ENCODE measurements at places on chromosomes 1 and 21.

DNA sequence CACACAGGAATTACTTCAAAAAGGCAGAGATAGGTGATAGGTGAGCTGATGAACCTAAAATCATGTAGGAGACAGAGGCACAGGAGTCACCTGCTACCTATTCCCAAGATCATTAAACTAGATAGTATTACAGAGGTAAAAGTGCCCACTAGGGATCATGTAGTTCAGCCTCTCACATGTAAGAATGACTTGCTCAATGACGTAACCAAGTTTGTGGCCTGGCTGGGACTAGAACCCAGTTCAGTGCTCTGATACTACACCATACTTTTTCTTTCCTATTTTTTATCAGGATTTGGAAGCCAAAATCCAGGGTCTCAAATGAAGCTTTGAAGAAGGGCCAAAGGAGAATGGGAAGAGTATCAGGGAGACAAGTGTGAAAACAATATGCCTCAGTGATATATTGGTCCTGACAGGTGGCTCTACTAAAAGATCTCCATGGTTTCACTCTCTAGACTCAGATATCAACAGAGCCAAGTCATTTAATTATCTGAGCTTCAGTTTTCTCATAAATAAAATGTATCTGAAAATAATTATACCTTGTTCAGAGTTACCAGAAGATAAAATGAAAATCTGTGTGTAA is 87.3 kb upstream of the SLFNL1 start:
- no peak for DNase-seq

DNA sequence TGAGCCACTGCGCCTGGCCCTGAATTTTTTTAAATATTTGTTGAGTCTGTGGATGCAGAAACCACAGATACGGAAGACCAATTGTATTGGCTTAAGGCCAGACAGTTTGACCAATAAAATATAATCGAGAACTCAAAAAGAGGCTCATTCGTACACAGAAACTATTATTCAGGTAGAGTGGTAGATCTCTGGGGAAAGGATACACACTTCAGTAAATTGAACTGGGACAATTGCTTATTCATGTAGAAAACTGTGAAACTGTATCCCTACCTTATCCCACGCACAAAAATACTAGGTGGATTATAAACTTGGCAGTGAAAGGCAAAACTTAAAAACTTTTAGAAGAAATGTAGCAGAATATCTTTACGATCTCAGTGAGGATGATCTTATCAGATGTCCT is 25.0 kb upstream of the SHE start:
- no peak for DNase-seq

GRCh38 chr1:224767031-224767430 is 150.9 kb downstream of the CNIH3 start:
- DNase-seq, result no peak

- DNase-seq, result no peak
Observed at GRCh38 chr1:116690849-116691406, 23.4 kb upstream of the IGSF3 start.

GRCh38 chr1:78035121-78035520 is 10.6 kb upstream of the GIPC2 start:
- DNase-seq, result no peak

DNA sequence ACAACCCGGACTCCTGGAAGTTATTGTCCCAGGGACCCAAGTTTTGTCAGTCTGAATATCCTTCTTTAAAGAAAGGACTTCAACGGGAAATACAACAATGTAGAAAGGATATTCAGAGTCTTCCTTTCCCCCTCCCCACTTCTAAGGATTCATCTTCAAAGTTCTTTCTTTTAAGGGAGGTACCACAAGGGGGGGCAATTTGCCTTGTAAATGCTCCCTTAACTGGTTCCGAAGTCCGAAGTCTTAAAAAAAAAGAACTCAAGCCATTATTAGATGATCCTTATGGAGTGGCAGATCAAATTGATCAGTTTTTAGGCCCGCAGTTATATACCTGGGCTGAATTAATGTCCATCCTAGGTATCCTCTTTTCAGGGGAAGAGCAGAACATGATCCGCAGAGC is 47.0 kb downstream of the SERINC2 start:
- no peak for DNase-seq

DNA sequence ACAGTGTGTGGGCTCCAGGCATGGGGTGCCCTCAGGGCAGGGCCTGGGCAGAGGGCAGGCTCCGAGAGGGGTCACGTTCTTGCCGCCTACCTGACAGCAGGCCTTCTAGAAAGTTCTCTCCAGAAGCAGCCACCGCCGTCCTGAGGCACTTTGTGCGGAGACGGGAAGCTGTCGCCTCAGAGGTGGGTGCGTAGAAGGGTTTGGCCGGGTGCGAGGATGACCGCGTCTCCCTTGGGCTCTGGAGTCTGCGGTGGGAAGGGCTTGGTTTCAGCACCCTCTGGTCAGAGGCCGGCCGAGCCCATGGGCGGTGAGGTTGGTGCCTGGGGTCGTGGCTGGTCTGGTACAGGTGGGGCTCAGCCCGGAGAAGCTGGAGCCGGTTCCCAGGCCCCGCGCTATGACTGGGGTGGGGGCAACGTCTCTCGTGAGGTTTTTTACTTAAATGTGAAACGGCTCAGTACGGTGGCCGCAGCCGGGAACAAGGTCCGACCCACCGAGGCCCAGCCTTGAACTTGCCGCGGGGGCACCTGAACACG is 10.1 kb upstream of the TTLL10 start:
- no peak for DNase-seq

GRCh38 chr1:225201447-225201846 is 226.4 kb downstream of the LBR start:
- no peak for DNase-seq

DNA sequence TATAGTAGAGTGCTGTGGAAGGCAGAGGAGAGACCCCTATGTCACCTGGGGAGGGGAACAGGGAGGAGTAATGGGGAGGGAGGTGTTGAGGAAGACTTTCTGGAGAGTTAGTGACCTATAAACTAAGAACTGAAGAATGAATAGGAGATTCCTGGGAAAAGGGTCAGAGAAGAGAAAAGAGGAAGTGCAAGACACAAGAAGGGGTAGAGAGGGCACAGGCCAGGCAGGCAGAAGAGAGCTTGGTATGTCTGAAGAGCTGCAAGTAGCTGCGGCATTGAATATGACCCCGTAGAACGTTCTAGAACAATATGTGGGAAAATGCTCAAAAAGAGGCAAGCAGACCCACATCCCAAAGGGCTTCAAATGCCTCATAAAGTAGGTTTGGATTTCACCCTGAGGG is 361.2 kb downstream of the PRDM2 start:
- DNase-seq, result no peak

DNA sequence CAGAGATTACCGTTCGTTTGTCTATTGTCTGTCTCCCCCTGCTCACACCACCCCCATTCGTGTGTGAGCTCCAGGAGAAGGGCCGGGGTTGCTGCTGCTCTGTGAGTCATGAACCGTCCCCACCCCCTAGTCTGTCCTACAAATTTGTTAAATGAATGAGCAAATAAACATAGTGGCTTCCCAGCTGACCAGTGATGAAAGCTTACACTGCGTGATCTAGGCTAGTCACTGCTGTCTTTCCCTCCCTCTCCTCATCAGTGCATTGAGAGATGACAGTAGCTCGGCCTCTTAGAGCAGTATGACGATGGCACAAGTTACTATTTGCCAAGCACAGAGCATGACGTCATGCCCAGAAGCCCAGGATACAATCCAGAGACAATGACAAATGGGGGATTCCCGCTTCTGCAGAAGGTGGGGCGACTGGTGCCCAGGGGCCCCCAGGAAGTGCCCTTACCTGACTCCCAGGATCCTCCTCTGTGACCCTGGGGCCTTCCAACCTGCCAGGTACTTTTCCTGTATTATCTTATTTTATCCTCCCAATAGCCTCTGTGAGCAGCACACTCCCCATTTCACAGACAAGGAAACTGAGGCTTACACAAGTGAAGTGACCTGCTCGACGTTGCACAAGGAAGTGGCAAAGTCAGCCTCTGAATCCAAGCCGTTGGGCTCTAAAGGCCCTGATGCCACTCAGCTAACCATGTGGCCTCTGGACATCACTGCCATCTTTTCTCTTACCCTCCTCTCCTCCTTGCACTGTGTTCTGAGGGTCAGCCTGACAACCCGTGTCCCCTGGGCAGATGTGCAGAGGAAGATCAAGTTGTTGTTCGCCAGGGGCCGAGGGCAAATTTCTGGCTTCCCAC is 8.6 kb upstream of the EPHA2 start:
- no peak for DNase-seq

- DNase-seq, result no peak
Observed at GRCh38 chr21:37509802-37510393, 143.3 kb downstream of the DYRK1A start.

GRCh38 chr1:246002725-246003441 is 504.2 kb downstream of the SMYD3 start:
- DNase-seq, result peak; percentile 92

DNA sequence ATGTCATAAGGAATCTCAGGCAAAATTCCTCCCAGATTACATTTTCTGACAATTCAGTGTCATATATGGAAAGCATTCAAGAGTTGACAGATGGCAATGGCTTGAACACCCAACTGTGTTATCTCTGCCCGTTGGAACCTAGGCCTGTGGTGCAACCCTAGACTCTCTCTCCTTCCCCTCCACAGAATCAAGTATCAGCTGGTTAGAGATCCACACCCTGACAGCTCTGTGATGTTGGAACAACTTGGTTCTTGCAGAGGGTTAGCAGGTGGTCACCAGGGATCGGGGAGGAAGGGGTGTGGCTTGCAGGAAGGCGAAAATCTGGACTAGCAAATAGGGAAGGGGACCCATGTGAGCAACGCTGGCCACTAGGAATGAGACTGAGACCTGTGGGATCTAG is 26.3 kb downstream of the PCSK9 start:
- peak; percentile 76 for DNase-seq

GRCh38 chr1:244287726-244288125 is 164.0 kb downstream of the ADSS2 start:
- DNase-seq, result no peak

- peak; percentile 11 for DNase-seq
Observed at GRCh38 chr1:212218911-212219310, 66.3 kb upstream of the PPP2R5A start.

All from cerebellar cortex (tissue), 1 donor.